ENCODE measurements at places on chromosomes 13 and 19.

- DNase-seq: peak; percentile 70
Observed at GRCh38 chr13:98443329-98443728, 133.6 kb downstream of the STK24 start.

GRCh38 chr13:90690458-90691080 is 656.9 kb upstream of the MIR17HG start:
- no peak for DNase-seq

- DNase-seq: no peak
Observed at GRCh38 chr19:32935629-32936028, 36.1 kb downstream of the CEP89 start.

- DNase-seq: peak; percentile 79
Observed at GRCh38 chr13:110445183-110445582, 116.3 kb downstream of the RAB20 start.

DNA sequence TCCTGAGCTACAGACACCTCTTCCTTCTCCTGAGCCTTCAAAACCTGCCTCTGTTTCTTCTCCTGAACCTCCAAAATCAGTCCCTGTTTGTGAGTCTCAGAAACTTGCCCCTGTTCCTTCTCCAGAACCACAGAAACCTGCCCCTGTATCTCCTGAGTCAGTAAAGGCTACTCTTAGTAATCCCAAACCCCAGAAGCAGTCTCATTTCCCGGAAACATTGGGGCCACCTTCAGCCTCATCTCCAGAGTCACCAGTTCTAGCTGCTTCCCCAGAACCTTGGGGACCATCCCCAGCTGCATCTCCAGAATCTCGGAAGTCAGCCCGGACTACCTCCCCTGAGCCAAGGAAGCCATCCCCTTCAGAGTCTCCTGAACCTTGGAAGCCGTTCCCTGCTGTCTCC is 10.0 kb downstream of the CHAMP1 start:
- no peak for DNase-seq

- no peak for DNase-seq
Observed at GRCh38 chr13:105441051-105441750, 1094.3 kb downstream of the EFNB2 start.

DNA sequence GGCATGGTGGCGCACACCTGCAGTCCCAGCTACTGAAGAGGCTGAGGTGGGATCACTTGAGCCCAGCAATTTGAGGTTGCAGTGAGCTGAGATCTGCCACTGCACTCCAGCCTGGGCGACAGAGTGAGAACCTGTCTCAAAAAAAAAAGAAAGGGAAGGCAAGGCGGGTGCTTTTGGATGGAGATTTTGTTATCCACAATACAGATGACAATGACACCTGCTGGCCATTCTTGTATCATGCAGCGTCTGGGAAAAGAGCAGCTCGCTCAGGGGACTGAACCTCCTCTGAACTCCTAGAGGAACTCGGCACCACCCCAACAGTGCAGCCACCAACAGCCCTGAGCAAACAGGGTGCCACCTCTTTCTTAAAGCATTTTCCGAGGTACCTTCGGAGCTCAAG is 22.8 kb downstream of the HAUS8 start:
- peak; percentile 39 for DNase-seq

DNA sequence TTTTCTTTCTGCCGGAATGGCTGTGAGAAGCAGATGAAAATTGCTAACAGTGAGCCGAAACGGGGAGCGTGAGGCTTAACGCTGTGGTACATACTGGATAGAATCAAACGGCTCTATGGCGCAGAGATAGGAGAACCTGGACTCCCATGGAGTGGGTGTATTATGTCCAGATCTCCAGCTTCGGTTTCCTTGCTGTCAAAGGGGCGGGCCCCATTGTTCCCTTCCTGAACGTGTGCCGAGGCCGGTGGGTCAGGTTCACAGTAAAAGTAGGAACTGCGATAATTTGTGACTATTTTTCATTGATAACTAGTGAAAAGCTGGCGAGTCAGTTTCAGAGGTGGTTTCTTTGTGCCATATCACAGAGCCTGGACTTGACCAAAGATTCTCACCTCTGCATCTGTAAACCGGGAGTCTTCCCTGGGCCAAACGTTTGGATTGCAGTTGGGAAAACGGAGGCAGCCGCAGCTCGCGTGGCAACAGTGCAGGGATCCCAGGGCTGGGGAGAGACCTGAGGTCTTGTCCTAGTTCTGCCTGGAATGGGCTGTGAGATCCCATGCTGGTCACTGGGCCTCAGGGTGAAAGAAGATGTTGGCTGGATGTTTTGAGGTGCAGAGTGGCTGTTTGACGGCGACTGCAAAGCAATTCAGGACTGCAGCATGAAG is 752 bp downstream of the RPL18A start:
- DNase-seq: no peak
